ENCODE measurements at places on chromosomes 3 and 15. TPM values are rescaled to one million over a fixed set of nuclear protein-coding genes. Genes with fewer than 3 reads are reported as not detected.

The PPM1L gene
- 3.2 TPM for total RNA-seq

The CNTN3 gene
- total RNA-seq: 0.29 TPM

The CHDH gene
- total RNA-seq: 6.6 TPM

The EXOSC7 gene
- 38.4 TPM for total RNA-seq

The ERC2 gene
- total RNA-seq: not detected

The PARP15 gene
- 0.97 TPM for total RNA-seq

The STAB1 gene
- 57.1 TPM for total RNA-seq

GRCh38 chr3:36212251-36212650 is 168.1 kb upstream of the STAC start:
- DNase-seq: no peak

GRCh38 chr15:101306341-101307047 is 11.4 kb upstream of the SNRPA1 start:
- DNase-seq: no peak

- peak; percentile 39 for DNase-seq
These were observed 75.5 kb downstream of the RBPMS2 start for GRCh38 chr15:64699751-64700388.

GRCh38 chr3:56870436-56870835 is 68.7 kb upstream of the ARHGEF3 start:
- no peak for DNase-seq

DNA sequence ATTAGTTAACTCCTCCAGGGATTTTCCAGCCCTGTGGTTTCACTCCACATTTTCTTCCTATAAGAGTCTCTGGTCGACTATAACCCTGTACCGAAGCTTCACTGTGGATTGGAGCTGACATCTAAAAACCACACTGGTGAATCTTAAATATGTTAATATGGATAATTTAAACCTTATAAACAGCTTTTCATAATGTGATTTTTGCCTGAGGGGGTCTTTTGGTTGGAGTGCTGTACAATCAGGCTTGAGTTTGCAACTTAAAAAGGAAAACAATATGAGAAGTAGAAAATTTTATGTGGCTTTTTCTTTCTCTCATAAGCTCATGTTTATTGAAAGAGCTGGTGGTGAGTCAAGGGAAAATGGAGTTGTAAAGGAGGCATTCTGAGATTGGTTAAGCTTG is 313.7 kb downstream of the VPS13C start:
- DNase-seq: no peak

DNA sequence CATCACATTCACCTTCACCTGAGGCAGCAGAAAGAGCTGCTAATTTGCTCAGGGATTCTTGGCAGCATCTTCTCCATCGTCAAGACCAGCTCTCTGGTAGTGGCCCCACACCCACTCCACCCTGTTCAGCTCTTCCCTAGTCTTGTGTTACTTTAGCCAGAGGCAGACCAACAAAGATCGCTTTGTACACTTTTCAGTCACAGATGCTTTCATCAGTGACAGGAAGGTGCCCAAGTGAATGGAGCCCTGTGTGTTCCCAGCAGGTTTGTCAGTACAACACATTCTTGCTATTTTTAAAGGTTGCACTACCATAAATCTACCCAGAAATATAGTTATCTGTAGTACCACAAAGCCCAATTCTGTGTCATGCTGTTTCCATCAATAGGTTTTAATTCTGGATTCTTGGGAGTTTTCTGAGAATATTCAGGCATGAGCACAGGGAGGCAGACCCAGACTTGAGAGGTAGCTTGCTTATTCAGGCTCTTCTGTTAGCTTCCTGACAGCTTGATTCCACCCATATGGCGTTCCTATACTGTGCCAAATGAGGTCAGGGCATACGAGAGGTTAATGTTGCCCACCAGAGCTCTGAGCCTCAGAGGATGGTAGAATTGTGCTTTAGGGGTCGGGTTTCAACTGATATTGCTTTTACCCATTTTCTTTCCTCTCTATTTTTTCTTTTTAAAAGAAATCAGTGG is 109.8 kb upstream of the MANF start:
- no peak for DNase-seq

GRCh38 chr3:100264242-100264641 is 3.5 kb downstream of the TBC1D23 start:
- DNase-seq: no peak

DNA sequence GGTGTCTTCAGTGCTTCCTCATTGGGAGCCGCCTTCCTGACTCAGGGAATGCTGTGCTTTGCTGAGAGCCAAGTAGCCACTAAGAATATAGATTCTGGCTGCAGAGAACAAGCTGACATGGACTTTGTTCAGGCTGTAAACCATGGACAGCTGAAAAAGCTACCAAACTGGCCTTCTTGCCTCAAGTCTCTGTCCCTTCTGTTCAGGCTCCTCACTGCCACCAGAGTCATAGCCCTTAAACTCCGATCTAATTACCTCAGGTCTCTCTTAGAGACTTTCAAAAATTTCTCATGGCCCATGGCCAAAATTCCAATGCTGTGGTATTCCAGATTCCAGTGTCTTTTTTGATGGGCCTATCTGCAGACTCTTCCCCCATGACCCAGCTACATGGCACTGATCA is 19.4 kb upstream of the PTX3 start:
- no peak for DNase-seq

- DNase-seq: peak; percentile 61
These were observed 291.1 kb upstream of the ROPN1 start for GRCh38 chr3:124282751-124283651.

DNA sequence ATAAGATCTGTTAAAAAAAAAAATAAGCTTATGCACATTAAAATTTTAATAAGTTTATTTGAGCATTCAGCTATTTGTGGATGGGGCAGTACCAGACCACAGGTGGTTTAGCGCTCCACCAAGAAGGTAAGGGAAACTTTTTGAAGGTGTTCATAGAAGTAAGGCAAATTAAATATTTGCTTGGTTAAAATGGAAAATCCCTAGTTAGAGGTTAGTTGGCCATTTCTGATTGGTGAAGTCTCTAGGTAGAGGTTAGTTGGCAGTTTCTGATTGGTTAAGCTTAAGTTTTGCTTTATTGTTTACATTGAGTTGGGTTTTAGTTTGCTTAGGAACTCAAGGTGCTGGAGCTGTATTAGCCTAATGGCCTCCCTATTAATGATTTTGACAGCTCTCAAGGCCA is 30.7 kb downstream of the SCN11A start:
- DNase-seq: no peak

GRCh38 chr3:18134386-18135059 is 290.6 kb downstream of the SATB1 start:
- DNase-seq: no peak

GRCh38 chr3:37466660-37467359 is 292.4 kb upstream of the LRRFIP2 start:
- peak; percentile 51 for DNase-seq

GRCh38 chr15:67120839-67121643 is 55.6 kb downstream of the SMAD3 start:
- DNase-seq: peak; percentile 92
